ENCODE measurements at places on chromosomes 4 and X.

GRCh38 chr4:47031751-47032404 lies 511 bp downstream of the GABRB1 start:
- DNase-seq: peak; percentile 2

GRCh38 chr4:88940506-88940905 lies 116.5 kb downstream of the FAM13A start:
- DNase-seq: peak; percentile 33

GRCh38 chrX:16593801-16594200 lies 56.2 kb upstream of the S100G start:
- no peak for DNase-seq

DNA sequence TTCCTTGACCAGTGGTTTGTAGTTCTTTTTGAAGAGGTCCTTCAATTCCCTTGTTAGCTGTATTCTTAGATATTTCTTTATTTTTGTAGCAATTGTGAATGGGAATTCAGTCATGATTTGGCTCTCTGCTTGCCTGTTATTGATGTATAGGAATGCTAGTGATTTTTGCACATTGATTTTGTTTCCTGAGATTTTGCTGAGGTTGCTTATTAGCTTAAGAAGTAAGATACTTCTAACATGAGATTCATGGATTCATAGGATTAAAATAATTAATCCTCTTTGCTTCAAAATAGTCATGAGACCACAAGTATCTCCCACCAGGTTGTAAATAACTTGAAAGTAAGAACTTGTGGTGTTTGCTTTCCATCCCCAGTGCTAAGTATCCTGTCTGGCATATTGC lies 308.9 kb downstream of the DTHD1 start:
- DNase-seq: no peak

GRCh38 chr4:184693056-184693455 lies 40.8 kb downstream of the CENPU start:
- no peak for DNase-seq

GRCh38 chr4:129972257-129972656 lies 876.3 kb downstream of the C4orf33 start:
- no peak for DNase-seq

DNA sequence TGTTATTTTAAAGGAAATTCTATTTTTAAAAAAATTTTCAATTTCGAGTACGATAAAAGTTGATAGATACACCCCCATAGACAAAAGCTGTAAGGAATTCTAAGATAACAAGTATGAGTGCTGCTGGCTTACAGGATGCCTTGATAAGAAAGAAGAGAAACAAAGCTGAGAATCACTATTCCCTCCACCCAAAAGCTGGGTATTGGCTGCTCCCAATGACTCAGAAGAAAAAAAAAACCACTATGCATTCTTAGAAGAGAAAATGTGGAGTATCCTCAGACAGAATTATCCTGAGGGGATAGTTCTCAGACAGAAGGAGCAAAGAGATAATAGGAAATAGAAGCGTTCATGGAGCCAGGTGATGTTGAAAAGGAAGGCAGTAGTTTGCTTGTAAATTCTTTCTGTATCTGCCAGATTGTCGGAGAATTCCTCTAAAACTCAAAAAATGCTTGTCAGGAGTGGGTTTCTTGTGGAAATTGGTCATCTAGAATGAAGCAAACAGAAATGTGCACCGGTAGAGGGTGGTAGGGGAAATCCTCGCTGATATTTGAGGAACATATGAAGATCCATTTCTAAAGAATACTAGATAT lies 217.5 kb upstream of the ADAMTS3 start:
- DNase-seq: no peak

DNA sequence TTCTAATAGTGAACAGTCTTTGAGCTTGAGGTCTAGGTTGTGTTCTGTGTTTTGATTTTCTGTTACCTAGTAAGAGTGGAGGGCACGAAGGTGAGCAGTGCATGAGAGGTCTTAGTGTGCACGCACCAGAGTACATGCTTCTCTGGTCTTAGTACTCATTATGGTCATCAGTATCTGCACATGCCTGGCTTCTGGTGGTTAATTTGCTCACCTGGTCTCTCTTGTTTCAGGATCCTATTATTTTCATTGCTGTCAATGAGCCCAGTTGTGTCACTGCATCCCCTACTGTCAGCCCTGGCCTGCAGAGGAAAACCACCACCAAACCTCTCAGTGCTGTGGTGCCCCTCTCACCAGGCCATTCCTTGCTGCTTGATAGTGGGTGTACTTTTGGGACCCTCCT lies 54.8 kb downstream of the NSUN7 start:
- DNase-seq: no peak

GRCh38 chr4:38190717-38191178 lies 230.6 kb downstream of the PTTG2 start:
- DNase-seq: no peak

DNA sequence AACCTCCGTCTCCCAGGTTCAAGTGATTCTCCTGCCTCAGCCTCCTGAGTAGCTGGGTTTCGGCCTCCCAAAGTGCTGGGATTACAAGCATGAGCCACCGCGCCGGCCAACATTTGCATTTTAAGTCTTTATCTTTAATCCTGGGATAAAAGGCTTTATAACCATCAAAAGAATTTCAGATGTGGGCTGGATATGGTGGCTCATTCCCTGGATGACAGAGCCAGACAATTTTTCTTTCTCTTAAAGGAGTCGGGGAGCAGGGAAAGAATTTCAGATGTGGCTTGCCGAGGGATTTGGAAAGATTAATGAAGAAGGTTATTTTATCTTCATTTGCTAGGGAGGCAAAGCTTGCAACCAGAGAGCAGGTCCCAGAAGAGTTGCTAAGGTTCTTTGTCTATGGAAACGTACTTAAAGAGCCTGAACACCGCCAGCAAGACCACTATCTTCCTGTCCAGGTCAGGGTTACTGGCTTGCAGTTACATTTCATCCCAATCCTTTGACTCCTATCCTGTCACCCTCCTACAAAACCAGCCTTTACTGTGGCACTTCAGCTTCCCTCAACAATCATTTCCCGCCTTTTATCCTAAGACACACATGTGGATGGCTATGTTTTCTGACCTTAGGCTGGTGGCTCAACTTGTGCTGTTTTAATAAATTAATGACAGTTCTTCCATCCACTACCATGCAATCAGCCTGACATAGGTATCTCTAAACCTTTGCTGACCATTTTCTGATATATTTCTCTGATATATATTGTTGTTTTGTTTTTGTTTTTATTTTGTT lies 3.9 kb upstream of the KLHL8 start:
- no peak for DNase-seq

DNA sequence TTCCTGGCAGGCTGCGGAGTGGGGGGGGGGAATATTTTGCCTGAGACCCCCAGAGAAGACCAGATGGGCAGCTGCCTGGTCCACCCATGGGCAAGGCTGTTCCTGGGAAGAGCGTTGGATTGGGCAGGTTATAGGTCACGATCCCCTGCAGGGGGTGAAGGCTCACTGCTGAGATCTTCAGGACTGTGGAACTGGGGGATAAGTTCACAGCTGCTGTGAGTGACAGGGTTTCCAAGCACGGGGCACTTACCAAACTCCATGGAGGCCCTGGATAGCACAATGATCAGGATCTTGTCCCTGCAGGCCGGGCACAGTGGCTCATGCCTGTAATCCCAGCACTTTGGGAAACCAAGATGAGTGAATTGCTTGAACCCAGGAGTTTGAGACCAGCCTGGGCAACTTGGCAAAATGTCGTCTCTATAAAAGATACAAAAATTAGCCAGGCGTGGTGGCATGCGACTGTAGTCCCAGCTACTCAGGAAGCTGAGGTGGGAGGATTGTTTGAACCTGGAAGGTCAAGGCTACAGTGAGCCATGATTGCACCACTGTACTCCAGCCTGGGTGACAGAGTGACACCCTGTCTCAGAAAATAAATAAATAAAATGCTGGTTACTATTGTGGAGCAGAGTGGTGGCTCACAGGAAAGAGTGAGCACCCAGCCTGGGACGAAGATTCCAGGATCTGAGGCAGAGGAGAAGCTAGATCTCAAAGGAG lies 68.0 kb upstream of the HELT start:
- no peak for DNase-seq

DNA sequence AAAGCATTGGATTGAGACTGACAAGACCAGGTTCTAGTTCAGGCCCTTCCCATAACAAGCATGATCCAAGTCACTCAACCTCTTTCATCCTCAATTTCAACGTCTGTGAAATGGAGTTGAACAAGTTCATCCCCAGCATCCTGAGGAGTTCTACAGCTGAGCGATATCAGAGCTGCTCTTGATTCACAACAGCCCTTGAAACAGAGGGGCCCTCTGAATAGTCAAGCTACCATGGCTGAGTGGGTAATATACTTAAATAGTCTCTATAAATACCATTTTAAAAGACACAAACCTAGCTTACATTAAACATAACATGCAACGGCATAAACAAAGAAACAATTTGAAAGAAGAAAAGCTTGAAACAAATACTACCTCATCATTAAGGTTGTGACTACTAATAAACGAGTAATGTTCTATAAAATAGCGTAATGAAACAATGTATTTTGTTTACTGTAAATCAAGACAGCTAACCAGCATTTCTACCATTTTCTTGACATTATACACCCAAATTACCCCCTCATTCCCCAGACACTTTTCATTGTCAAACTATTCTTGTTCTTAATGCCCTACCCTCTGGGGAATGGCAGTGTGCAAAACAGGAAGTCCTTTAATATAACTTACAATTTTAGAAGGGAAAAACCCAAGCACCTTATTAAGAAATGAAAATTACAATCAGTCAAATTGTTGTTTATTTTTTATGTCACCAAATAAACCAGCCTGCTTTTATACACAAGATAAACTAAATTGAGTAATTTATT lies 202.3 kb downstream of the PARM1 start:
- no peak for DNase-seq

- DNase-seq: no peak
These were observed 10.0 kb upstream of the SPP1 start for GRCh38 chr4:87965501-87965975.

- DNase-seq: no peak
These were observed 744.6 kb upstream of the IGFBP7 start for GRCh38 chr4:57854748-57855147.

DNA sequence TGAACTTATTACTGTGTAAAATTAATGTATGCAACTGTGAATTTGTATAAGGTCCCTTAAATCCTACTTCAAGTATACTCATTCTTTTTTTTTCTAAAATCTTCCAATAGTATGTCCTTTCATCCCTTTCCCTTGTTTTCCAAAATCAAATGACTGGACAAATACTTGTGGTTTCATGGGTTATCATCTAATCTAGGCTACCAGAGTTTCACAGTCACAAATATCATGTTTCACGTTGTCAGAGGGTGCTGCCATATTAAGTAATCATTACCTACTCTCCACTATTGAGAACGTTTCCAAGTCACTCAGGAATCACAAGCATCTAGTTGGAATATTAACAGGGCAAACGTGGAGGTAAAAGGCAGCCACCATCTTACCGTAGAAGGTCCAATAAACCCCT lies 1235.0 kb upstream of the TENM3 start:
- no peak for DNase-seq

GRCh38 chr4:110195561-110196205 lies 2.7 kb downstream of the ELOVL6 start:
- no peak for DNase-seq

DNA sequence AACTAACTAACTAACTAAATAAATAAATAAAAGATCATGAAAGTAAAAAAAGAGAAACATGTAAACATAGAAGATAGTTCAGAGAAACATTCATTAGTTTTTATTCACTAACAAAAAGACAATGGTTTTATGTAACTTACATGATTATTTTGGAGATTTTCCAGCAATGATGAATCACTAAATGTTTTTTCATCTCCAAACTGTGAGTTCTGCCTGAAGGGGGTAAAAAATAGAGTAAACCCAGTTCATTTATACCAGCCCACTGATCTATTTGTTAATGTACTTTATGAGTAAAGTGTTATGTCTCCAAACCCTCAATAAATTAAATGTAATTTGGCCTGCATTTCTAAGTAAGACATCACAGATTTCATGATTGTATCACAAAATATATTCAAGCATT lies 101.1 kb downstream of the ATP8A1 start:
- DNase-seq: no peak

DNA sequence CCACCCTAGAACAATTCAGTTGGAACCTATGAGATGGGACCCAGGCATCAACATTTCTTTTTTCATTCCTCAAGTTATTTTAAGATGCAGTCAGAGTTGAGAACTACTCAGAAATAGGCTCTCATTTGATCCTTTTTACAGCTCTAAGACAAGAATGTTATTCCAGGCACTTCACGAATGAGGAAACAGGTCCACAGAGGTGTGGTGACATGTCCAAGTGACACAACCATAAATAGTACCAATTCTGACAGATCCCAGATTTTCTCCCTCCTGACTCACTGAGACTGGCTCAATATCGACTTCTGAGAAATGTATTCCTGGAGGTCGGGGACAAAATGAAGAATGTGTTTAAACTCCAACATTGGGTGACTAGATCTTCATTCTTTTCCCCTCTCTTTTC lies 11.1 kb downstream of the TCEANC start:
- DNase-seq: no peak

DNA sequence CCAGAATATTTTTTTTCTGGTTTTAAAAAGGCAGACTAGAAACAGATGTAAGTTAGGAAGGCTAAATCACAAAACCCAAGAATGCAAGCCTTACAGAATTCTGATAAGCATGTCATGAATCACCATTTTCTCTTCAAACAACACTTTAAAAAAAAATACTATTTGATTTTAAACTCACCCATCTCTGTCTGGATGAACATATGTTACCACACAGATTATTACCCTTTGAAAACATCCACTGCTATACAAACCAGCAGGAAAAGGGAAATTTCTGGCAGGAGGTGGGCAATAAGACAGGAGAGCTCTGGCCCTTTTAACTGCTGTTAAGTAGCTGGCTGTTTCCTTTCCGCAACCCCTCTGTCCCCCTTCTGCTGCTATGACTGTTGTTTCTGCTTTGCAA lies 317.7 kb upstream of the NOCT start:
- DNase-seq: no peak

GRCh38 chr4:180106997-180107396 lies 2136.2 kb upstream of the TENM3 start:
- DNase-seq: no peak

DNA sequence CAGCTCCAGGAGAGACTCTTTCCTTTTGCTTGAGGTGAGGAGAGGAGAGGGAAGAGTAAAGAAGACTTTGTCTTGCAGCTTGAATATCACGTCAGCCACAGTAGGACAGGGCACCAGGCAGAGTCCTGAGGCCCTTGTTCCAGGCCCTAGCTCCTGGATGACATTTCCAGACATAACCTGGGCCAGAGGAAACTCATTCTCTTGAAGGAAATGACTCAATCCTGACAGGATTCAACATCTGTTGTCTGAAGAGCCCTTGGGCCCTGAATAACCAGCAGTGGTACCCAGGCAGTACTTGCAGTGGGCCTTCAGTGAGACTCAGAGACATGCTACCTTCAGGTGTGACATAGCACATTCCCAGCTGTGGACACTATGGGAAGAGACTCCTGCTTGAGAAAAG lies 62.8 kb downstream of the FGF16 start:
- DNase-seq: no peak

DNA sequence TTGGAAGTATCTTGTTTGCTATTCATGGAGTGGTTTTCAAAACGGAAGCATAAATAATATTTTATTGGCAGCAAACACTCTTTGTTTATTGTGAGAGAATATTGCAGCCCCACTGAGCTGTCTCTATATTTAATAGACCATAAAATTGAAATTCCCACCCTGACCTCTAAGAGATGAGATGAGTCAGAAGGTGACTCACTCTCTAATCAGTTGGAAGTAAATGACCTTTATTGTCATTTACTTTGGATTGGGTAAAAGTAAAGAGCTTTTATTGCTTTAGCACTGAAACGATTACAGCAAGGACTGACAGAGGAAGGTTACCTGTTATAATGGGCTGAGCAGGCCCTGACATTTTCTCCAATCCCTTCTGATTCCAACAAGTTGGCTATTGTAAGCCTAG lies 55.0 kb downstream of the SYTL5 start:
- DNase-seq: no peak
